ENCODE measurements at places on chromosomes 5 and 9.

GRCh38 chr5:115767424-115767823 is 49.0 kb downstream of the CDO1 start:
- DNase-seq = no peak

GRCh38 chr5:65172486-65173129 is 309.1 kb downstream of the ADAMTS6 start:
- DNase-seq = no peak

GRCh38 chr9:108444400-108445358 is 411.1 kb downstream of the ACTL7B start:
- DNase-seq = peak; percentile 66

DNA sequence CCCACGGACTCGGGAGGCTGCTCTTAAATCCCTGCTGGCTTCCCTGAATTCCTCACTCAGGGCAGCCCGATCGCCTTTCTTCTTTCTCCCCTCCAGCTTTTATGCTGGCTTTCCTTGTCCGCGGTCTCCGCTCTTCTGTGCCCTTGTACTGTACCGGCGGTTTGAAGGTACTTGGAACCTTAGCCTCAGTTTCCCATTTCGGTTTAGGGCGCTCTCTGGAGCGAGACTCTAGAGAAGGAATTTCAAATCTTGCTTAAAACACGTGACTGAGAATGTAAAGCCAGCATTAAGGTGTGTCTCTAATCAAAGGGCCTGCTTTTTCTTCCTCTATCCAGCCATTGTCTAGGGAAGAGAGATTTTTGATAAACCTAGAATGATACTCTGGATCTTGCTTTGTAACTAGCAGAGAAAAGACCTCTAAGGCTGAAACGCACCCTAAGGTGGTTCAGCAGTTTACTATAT is 650 bp downstream of the GPR107 start:
- DNase-seq = no peak

- DNase-seq = no peak
Measured at GRCh38 chr5:154461531-154461930, 15.7 kb downstream of the SAP30L start.

- no peak for DNase-seq
Measured at GRCh38 chr5:136192015-136192525, 892 bp downstream of the SMIM32 start.

- no peak for DNase-seq
Measured at GRCh38 chr9:123773783-123774182, 156.1 kb downstream of the DENND1A start.

- no peak for DNase-seq
Measured at GRCh38 chr5:42919600-42919999, 107.9 kb upstream of the SELENOP start.

GRCh38 chr5:149371296-149371962 is 7.7 kb downstream of the IL17B start:
- DNase-seq = peak; percentile 77

- DNase-seq = no peak
Measured at GRCh38 chr5:58675341-58675740, 92.5 kb downstream of the RAB3C start.

DNA sequence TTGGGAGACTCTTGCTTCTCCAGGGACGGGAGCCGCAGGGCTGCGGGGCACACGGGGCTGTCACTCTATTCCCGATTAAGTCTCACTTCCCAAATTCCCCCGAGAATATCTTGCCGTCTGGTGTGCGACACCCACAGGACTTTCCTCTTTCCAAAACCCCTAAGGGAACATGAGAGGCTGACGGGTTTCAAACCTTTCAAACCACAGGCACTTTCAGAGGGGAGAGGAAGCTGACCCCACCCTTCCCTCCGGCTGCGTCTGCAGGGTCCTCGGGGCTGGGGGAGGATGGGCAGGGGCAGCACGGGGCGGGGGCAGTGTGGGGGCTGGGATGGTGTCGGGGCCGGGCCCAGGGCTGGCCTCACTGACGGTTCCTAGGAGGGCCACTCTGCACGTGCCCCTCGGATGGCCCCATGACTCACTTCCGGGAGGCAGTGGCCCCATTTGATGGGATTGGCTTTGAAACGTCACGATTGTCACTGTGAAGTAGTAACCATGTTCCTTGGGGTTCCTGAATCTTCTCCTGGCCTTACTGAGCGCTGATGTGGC is 38.2 kb downstream of the SLC9A3 start:
- DNase-seq = no peak

- DNase-seq = no peak
Measured at GRCh38 chr5:116824751-116825438, 250.3 kb upstream of the SEMA6A start.

- no peak for DNase-seq
Measured at GRCh38 chr9:92613268-92614122, 56.4 kb downstream of the IPPK start.

GRCh38 chr9:85741095-85741874 is 469 bp downstream of the AGTPBP1 start:
- DNase-seq = peak; percentile 35

GRCh38 chr5:115169487-115170133 is at the start of gene TRIM36:
Gene TRIM36, minus strand, starts transcription at chr5:115169908. Its CDS starts 274 bp downstream, at chr5:115169634.
- DNase-seq = peak; percentile 93

DNA sequence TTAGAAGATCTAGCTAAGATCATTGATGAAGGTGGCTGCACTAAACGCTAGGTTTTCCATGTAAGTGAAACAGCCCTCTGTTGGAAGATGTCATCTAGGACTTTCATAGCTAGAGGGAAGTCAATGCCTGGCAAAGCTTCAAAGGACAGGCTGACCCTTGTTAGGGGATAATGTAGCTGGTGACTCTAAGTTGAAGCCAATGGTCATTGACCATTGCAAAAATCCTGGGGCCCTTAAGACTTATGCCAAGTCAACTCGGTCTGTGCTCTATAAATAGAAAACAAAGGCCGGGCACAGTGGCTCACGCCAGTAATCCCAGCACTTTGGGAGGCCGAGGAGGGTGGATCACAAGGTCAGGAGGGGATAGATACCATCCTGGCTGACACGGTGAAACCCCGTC is 26.6 kb upstream of the FIBCD1 start:
- DNase-seq = no peak

- DNase-seq = peak; percentile 52
Measured at GRCh38 chr5:33997331-33997983, 10.4 kb downstream of the AMACR start.

- no peak for DNase-seq
Measured at GRCh38 chr5:7894860-7895259, 25.9 kb downstream of the MTRR start.

DNA sequence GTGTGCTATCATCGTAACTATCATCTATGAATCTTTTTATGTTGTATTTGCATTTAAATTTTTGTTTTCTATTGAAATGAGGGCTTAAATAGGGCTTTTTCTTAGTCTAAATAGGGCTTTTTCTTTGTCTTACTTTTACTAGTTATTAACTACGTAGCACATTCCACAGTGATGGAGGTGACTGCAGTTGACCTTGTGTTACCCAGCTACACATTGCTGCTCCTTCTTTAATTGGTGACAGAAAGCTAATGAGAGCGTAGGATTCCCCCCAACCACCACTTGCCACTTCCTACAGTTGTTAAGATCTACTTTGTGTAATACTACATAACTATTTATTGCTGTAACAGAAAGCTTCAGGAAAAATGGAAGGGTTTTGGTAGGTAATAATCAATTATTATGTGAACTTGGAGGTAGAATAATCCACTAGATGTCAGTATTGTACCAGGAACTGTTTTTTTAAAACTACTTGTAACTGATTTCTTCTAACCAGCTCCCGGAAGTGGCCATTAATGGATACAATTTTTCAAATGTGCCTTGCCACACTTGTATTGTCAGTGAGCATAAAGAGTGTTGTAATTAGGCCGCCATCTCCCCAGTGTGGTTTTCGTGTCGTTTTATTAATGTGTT is 18.0 kb downstream of the MTRR start:
- DNase-seq = no peak

GRCh38 chr5:59615272-59615671 is 278.3 kb downstream of the PDE4D start:
- DNase-seq = no peak

- DNase-seq = no peak
Measured at GRCh38 chr5:65084795-65085515, 316.2 kb downstream of the CWC27 start.

- no peak for DNase-seq
Measured at GRCh38 chr9:38318759-38319495, 73.6 kb upstream of the ALDH1B1 start.

- DNase-seq = no peak
Measured at GRCh38 chr5:68342693-68343092, 127.1 kb downstream of the PIK3R1 start.

GRCh38 chr5:57839025-57839424 is 356.4 kb upstream of the ACTBL2 start:
- DNase-seq = no peak

- DNase-seq = peak; percentile 98
Measured at GRCh38 chr9:99221621-99222415, at the start of the genes ALG2 and SEC61B. Gene ALG2, minus strand, starts transcription at chr9:99221942. Its CDS starts 48 bp downstream, at chr9:99221894. Gene SEC61B, plus strand, starts transcription at chr9:99222282. Its CDS starts 82 bp downstream, at chr9:99222364.

Data from H54 (cell line).